ENCODE measurements at places on chromosomes 4 and X.

- no peak for DNase-seq
Observed at GRCh38 chr4:1205586-1206298, 33.4 kb upstream of the SPON2 start.

GRCh38 chr4:60389633-60390032 lies 810.5 kb upstream of the ADGRL3 start:
- DNase-seq: no peak

- no peak for DNase-seq
Observed at GRCh38 chrX:11530621-11531020, 135.1 kb downstream of the ARHGAP6 start.

GRCh38 chr4:189767941-189768340 lies 172.7 kb upstream of the FRG1 start:
- DNase-seq: no peak

GRCh38 chr4:123186731-123187130 lies 209.9 kb upstream of the SPRY1 start:
- DNase-seq: no peak

DNA sequence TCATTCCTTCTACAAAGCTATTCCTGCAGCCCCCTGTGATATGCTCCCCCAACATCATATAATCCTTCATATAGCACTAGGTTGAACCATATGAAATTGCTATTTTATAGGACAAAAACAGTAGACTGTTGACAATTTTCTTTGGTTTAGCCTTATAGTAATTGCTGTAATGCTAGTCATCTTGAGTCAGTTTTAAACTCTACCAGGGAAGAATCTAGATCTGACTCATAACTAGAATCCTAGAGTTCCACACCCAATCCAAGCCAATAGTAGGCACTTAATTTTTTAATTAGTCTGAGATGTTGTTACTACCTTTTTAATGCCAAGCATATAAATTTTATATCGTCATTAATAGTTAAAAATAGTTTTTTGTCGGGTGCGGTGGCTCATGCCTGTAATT lies 136.8 kb downstream of the CHRNA9 start:
- DNase-seq: no peak

GRCh38 chr4:121943941-121944340 lies 7.9 kb downstream of the TRPC3 start:
- no peak for DNase-seq

- DNase-seq: no peak
Observed at GRCh38 chr4:92172203-92172602, 131.6 kb upstream of the GRID2 start.

DNA sequence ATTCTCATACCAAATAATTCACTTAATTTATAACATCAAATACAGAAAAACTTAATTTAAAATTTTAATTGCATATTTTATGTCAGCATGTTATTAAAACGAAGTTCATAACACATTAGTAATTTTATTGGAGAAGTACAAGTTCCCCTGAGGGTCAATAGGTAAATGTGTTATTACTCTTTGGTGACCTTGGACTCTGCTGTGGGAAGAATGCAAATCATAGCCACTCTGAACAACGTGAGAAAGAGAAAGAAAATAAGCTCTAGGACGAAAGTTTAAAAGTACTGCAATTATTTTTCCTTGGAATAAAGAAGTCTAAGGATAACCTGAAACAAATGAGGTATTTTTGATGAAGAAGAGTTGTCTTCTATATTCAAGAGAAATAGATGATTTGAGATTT lies 115.2 kb downstream of the IL1RAPL2 start:
- no peak for DNase-seq

- no peak for DNase-seq
Observed at GRCh38 chr4:167117273-167117672, 117.0 kb downstream of the SPOCK3 start.

GRCh38 chr4:127355743-127356142 lies 277.0 kb upstream of the INTU start:
- DNase-seq: no peak

DNA sequence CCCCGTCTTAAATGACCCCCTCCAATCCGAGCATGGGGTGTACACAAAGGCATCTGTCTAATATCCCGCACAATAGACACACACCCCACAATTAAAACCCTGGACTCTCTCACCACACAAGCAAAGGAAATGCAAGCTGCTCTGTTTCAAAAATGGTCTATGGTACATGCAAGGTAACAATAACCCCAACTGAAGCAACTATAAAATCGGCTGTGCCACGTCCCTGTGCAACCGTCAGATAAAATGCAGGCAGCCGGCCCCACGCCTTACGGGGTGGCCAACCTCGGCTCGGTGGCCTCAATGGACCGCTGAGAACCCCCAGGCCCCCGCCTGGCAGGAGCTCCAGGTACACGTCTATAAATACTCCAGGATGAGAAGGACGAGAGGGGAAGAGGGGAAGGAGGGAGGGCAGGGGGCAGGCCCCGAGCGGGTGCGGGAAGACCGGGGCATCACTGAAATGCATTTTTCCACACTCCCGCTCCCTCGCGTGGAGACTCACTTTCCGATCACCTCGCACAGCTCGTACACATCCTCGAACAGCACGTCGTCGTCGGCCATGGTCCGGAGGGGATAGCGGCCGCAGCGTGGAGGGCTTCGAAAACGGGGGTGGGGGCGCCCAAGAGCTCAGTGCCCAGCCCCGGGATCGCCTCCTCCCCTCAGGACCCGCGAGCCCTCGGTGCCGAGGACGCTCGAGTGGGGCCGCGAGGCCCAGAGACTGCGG lies 763 bp downstream of the CASK start:
- DNase-seq: no peak

DNA sequence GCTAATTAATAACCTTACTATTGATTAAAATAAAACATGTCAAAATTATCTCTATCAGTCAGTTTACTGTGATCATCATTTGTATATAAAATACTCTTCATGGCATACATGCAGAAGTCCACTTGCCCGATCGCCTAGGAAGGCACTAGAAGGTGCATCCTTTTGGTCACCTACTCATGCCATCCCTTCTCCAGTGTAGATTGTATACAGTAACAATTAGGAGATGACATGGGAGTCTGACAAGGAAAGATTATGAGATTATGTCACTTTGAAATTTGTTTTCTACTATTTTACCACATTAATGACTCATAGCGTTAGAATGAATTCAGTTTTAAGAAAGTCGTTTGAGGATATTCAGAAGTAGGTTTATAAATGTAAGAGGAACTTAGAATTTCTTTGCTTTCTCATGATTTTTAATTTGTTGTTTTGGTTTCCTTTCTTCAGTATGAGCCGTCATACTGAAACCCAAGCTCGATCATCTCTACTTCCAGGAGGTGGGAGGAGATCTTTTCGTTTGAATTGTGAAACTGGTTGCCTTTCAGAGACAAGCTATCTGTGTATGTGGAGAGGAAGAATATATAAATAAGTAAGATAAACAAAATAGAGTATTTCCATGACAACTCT lies 51.1 kb upstream of the UNC5C start:
- DNase-seq: no peak

DNA sequence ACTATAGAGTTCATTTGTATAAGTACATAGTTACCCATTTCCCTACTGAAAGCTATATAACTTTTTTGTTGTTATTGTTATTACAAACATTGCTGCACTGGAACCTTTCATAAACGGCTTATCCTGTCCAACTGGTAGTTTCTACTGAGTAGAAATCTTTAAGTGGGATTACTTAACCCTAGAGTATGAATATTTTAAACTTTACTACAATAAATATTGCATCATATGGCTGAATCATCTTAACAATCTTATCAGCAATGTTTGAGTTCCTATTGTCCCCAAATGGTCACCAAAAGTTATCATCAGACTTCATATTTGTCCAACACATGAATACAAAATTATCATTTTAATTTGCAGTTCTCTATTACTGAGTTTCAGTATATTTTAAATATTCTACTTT lies 40.5 kb downstream of the LCORL start:
- DNase-seq: no peak

GRCh38 chrX:112760697-112761096 lies 79.9 kb downstream of the AMOT start:
- DNase-seq: no peak

GRCh38 chr4:12178614-12179610 lies 750.2 kb upstream of the HS3ST1 start:
- DNase-seq: no peak

DNA sequence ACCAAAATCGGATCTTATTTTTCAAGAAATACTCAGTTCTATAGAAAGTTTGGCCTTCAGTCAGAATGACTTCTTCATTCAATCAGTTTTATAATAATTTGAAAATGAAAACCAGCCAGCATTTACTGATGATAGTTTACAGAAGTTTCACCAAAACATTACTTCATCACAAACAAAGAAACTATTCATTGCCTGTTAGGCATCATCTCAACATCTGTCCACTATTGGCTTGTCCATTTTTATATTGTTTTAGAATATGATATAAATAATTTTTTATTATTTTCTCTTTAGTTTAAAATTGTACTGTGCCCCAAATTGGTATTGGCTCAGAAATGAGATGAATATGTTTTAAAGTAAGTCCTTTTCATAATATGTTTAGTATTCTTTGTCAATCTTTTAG lies 38.4 kb downstream of the FAT4 start:
- DNase-seq: no peak

DNA sequence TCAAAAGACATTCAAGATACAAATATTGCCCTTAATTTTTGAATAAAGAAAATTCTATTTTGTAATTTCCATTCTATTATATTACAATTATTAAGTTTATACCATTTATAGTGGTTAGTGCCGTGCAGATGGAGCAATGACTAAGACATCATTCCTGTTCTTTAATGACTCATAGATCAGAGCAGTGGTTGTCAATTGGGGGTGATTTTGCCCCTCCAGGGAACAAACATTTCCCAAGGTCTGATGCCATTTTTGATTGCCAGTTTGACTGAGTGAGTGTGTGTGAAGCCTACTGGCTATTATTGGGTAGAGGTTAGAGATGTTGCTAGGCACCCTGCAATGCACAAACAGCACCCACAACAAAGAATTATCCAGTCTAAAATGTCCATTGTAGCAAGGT lies 97.9 kb upstream of the DDIT4L start:
- no peak for DNase-seq

DNA sequence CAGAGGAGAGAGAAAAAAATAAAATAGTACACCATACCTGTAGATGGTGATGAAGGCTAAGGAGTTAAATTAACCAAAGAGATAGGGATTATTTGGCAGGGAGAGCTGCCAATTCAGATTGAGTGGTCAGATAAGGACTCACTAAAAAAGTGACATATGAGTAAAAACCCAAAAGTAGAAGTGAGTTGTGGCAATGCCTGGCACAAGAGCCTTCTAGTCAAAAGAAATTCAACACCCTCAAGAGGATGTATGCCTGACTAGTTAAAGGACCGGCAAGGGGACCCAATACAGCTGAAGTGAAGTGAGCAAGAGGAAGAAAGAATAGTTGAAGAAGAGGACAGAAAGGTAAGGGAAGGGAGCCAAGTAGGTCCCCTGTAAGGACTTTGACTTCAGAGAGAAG lies 34.9 kb downstream of the ELF2 start:
- no peak for DNase-seq

DNA sequence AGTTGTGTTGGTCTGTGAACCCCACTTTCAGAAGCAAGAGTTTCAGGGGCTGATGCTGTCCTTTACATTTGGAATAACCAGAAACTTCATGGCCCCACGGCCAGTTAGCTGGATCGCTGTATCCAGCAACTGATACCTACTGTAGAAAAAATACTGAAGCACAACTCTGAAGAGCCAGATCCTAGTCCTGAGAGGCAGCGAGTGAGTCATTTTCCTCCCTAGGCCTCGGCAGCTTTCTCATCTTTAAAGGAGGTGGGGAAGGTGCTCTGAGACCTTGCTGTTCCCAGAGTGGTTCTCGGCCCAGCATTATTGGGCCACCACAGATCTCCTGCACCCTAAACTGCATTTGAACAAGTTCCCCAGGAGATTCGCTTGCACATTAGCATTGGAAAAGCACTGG lies 63.2 kb downstream of the NHS start:
- no peak for DNase-seq

DNA sequence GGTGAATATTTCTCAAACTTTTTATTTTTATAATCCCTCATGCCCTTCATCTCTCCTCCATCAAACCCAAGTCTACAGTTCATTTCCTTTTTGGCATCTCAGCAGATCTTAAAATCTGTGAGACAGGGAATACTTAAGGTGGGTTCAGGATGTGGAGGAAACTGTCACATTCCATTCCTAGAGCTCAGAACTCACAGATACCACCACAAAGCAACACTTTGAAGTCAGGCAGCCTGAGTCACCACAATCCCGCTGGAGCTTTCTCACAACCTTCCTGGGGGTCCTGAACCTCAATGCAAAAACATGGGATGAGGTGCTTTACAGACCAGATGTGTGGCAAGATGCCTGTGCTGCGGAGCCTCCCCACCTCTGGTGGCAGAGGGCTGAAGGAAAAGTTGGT lies 63.2 kb downstream of the HHIP start:
- no peak for DNase-seq

DNA sequence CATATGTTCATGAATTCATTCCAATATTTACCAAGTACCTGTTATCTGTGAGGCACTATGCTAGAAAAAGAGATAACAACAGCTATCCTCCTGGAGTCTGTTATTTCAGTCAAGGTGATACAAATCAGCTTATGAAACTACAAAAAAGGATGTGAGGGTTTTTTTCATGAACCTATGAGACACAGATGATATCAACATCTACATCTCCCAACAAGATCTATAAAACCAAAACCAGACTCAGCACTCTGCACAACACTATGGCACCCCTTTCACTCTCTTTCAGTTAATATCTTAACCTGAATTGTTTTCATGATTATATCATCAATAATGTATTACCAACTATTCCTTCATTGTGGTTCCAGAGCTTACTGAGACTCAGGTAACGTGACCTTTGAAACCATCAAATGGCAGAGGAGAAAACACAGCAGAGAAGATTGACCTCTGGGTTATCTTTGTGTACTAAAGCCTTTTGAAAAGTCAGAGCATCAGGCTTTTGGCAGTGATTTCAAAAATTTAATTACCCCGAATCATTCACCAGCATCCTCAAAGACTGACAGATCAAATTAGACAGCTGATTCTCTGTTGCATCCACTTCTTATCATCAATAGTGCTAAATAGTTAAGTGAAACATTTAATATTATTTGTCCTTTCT lies 244.6 kb upstream of the FTHL17 start:
- DNase-seq: no peak

GRCh38 chr4:140286456-140286855 lies 87.0 kb upstream of the SCOC start:
- DNase-seq: no peak

DNA sequence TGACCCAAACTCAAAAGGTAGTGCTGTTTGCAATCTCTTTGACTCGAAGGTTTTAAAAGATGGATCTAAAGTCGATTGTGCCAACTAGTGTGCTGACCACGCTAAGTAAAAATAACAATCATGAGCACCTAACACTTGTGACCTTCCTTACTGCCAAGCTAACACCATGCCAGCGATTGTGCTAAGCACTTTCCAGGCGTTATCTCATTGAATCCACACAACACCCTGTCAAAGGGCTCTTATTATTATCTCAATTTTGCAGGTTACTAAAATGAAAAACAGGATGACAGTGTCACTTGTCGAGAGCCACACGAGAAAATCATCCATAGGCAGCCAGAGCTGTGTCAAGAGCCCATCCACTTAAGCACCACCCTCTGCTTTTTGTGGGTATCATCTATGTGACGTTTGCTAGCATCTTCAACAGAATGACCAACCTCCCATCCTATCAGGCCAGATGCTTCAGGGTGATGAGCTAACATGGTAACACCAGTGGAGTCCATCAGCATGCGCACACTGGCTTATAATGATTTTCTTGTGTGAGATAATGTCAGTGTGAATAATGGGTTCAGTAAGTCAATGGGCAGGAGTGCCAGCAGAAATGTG lies 893 bp upstream of the GAB3 start:
- no peak for DNase-seq

Data from activated T-cell treated with anti-CD3 and anti-CD28 coated beads for 4 hours (primary cell).